ENCODE measurements at places on chromosomes 3 and 15.

DNA sequence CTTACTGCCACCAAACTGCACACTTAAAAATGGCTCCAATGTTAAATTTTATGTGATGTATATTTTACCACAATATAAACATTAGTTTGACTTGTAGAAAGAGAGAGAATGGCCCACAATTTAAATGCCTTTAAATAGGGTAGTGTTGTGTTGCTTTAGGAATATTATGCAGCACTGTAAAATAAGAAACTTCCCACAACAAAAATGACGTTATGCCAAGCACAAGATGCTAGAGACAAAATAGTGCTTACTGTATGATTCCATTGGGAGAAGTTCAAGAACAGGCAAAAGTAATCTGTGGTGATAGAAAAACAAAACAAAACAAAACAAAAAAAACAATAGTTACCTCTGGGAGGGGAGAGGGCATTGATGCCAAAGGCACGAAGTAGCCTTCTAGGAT, 91.3 kb downstream of the MEGF11 start:
- DNase-seq: no peak

- DNase-seq: no peak
Observed at GRCh38 chr15:37134699-37135131, 34.4 kb upstream of the MEIS2 start.

DNA sequence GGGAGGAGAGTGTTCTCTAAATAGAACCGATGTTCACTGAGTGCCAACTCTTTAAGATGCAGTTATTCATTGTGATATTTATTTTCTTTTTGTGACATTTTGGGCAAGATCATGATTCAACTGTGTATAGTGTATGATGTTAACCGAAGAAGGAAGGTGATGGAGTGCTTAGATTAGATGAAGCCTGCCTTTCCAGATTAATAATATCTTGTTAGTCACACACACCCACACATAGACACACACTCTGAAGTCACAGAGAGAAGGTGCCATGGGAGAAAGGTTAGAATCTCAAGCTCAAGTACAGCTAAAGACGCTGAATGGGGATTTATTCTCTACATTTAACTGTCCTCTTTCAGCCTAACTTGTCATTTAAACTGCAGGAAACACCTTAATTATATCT, 77.0 kb downstream of the SLC9A9 start:
- no peak for DNase-seq

DNA sequence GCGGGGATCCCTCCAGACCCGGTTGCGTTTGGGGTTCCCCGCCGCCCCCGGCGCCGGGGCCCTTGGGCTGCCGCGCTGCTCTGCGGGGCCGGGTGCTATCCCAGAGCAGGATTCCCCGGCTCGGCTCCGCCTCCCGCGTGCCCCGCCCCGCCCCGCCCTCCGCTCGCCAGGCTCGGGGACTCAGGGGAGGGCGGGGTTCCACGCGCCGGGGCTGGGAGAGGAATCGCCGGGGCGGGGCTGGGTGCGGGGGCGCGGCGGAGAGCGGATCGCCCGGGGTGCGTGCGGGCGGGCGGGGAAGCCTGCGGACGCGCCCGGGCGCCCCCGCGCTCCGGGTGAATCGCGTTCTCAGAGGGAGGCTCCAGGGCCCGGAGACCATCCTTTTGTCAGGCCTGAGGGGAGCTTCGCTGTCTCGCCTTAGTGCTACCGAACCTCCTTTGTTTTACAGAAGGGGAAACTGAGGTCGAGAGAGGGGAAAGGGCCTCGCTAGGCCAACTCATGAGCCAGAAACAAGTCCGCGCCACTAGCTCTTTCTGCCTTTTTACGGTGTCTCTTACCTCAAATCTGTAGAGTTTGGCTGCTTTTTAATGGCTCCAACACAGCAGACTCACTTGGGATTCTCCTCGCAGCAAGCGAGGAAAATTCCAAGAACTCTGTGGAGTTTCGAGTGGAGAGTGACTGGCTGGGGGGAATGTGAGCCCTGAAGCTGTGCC, at the start of gene TMEM158:
Gene TMEM158, minus strand, starts transcription at position 82 of the 710 bp plus-strand sequence. CDS start 260 bp downstream, outside the sequence.
- peak; percentile 79 for DNase-seq

GRCh38 chr3:5390936-5391625, 203.6 kb downstream of the EDEM1 start:
- no peak for DNase-seq

- DNase-seq: no peak
Observed at GRCh38 chr3:181629711-181630110, 82.0 kb upstream of the SOX2 start.

DNA sequence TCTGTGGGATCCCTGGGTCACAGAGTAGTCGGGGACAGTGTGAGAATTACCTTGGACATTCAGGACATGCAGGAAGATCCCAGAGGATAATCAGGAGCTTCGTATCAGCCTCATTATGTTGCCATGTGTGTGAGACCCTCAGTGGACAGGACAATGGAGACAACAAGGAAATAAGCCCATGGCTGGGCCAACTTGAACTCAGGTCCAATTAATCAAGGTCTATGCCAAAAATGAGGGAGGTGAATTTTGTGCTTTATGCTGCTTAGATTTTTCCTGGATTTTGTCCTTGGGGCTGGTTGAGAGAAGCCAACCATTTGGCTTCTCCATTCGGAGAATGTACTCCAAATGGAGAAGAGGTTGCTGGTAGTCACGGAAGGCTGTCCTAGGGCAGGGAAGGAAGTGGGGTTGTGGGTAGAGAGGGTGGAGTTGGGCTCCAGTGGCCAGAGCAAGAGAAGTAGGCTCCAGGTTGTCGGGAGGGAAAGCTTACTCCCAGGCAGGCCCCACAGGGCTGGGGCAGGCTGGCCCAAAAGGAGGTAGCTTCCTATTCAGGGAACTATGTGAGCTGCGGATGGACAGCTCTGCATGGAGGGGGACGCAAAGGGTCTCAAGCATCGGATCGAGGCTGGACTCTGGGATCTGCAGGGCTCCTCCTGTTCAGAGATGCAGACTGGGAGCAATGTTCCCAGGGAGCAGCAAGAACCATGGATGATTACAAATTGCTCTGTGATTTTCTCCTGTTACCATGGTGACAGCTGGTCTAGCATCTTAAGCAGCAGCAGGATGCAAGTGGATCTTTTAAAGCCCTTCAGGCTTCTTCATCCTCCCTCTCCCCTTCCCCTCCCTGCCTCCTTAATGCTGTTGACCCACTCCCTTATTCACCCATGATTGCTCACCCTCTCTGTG, 91.1 kb downstream of the WNT7A start:
- no peak for DNase-seq

DNA sequence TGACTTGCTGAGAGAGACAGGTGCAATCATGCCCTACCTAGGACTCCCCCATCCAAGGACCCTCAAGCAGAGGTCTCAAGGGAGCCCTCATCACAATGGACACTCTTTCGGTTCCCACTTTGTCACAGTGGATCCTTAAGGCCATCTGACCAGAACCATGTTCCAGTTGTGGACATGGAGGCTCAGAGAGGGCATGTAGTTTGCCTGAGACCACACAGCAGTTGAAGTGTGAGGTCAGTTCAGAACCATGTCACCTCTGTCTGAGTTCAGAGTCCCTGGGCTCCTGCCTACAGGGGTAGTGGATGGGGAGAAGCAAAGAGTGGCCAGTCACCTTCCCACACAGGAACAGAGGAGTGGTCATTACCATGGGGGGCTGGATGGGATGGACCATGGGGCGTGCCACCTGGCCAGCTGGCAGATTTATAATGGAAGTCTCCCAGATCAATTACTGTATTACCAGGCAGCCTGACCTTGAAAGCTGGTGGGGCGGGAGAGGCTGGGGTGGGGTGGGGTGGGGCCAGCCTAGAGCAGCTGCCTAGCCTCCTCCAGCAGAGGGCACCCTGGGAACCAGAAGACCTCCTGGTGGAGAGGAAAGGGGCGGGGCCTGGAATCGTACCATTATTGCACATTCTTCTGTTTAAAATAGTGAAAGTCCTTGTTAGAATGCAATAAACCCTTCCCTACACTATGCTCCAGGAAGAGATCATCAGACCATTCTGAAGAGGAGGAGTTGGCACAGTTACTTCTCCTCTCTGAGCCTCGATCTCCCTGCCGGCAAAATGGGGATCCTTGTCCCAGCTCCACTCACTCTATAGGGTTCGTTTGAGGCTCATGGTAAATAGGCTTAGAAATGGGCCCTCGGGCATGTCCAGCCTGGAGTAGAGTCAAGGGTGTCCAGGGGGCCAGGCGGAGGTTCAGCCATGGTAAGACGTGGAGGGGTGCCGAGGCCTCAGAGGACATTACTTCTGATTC, 26.9 kb upstream of the LINGO1 start:
- peak; percentile 68 for DNase-seq

- no peak for DNase-seq
Observed at GRCh38 chr3:194381460-194381875, 11.9 kb upstream of the LRRC15 start.

GRCh38 chr3:126304704-126305103, 52.5 kb downstream of the KLF15 start:
- DNase-seq: no peak

GRCh38 chr15:44585633-44586032, 48.7 kb downstream of the EIF3J start:
- DNase-seq: no peak

- no peak for DNase-seq
Observed at GRCh38 chr3:15023249-15023648, 41.9 kb downstream of the MRPS25 start.

- no peak for DNase-seq
Observed at GRCh38 chr15:64566629-64567427, 106.5 kb downstream of the ZNF609 start.

- DNase-seq: no peak
Observed at GRCh38 chr15:38128341-38128781, 124.3 kb upstream of the SPRED1 start.

DNA sequence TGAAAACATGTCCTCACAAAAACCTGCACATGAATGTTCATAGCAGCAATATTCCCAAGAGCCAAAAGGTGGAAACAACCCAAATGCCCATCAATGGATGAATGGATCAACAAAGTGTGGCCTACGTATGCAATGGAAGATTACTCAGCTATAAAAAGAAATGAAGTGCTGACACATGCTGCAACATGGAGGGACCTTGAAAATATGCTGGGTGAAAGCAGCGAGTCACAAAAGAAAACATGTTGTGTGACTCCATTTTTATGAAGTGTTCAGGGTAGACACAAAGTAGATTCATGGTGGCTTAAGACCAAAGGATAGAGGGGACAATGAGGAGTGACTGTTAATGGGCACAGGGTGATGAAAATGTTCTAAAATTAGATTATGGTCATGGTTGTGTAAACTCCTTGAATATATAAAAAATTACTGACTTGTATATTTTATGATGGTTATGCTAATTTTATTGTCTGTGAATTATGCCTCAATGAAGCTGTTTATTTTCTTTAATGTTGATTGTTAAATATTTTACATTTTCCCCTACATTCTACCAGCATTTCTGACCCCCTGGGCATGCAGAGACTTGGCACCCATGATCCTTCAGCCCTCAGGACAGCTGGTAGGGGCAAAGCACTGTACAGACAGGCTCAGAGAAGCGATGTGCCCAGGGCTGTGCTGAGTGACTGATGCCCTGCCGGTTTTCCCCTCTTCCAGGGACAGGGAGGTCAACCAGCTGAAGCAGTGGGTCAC, 37.8 kb downstream of the CFAP100 start:
- no peak for DNase-seq

- no peak for DNase-seq
Observed at GRCh38 chr3:81592101-81592500, 169.3 kb downstream of the GBE1 start.

Measured in activated CD4-positive, alpha-beta T cell treated with anti-CD3 and anti-CD28 coated beads for 48 hours (primary cell).